Heart left ventricle (tissue), 16 donors: ENCODE measurements at places on chromosomes 11 and 22.
A peak's percentile ranks its signal among the peaks of the same experiment; 100 is the strongest.

GRCh38 chr11:65069217-65069616 lies 10.9 kb upstream of the NAALADL1 start:
- DNase-seq, result no peak

DNA sequence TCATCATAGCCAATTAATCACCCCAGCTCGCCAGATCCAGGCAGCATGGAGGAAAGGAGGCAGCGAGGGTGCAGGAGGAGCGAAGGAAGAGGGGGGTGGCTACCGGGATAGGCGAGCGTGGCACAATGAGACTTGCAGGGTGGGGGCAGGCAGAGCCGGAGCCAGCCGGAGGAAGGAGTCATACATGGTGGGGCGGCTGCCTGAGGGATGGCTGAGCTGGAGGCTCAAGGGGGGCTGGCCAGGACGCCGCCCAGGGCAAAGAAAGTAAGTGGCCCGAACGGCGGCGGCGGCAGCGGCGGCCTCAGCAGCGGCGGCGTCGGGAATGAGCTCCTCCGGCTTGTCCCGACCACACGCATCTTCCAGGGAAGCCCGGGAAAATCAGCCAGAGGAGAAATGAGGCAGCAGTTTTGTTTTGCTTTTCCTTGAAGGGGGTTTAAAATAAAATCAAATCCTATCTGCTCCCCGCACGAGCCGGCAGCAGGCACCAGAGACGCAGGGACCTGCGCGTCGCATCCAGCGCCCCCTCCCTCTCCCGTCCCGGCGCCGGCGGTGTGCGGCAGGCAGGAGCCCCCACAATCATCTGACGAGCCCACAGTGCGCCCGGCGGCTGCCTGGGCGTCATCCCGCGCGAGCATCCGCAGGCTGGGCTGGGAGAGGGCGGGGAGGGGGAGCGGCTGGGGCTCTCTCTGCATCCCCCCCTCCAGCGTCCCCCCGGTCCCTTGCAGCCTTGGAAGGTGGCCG lies 263.6 kb downstream of the CTTN start:
- DNase-seq, result peak; percentile 32

- no peak for DNase-seq
Observed at GRCh38 chr11:130403967-130404366, 24.4 kb downstream of the ADAMTS8 start.

DNA sequence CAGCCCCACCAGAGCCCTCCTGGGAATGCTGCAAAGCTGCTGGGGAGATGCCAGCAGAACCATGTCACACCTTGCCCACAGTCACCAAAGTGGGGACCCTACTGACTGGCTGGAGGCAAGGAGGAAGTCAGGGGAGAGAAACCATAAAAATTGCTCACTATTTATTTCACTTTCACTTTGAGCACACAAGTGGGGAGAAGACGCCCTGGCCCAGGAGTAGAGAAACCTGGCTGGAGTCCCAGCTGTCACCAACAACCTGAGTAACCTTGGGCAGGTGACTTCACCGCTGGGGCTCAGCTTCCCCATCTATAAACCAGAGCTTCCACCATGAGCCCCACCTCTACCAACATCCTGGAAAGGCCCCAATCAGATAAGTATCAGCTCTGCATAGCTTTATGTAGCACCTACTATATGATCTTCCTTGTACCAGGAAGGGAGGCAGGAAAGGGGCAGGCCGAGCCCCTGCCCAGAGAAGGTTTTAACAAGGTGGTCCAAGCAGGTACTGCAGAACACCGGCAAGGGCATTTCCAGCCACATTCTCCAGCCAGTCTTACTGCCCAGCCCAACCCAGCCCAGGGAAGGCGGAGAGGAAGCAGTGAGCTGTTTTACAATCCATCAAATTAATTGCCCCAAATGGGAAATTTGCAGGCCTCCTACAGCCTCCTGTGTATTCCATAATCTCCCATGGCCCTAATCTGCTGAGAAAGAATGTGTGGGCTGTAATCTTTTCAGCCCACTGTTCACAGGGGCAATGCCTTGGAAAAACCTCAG lies 27.6 kb downstream of the PLEKHA7 start:
- DNase-seq, result no peak

DNA sequence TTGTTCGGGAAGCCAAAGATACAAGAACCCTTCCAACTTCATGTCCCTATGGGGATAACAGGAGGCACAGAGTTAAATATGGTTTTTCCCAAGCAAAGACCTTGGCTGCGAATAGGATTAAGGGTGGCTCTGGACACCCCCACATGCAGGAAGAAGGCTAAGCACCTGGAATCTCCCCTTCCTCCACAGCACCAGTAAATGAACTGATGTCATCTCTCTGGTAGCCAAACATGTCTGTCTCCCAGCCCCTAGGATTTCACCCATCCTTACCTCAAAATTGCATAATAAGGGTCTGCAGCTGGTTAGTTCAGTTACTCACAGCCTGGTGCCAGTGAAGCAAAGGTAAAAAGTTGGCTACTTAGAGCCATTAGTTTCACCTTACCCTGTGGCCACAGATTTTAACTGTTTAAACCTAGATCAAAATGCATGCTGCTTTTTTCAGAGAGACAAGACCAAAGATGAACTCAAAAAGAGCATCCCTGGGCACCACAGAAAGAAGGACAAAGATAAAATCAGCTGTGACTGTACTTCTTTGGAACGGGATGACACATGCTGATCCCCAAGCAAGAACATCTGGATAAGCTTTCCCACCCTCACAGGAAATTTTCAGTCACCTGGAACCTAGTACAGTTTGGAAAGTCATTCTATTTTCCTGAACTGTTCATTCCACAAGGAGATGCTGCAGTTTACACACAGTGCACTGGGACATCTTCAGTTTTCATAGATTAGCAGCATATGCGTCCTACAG lies 77.2 kb upstream of the AKIP1 start:
- no peak for DNase-seq

DNA sequence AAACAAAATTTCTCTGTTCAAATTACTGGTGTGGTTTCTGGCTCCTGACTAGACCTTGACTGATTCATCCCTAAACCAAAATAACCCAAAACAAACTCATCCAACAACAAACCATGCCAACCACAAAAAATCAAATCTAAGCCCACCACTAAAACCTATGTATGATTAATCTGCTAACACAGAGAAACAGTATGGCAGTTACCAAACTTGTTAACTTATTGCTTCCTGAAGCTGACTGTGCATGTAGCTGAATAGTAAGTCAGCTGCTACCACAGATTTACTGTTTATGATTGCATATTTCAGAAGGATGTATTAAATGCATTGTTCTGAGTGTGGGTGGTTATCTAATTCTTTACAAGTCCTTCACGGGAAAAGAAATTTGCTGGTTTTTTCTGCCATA lies 231.1 kb downstream of the SWAP70 start:
- no peak for DNase-seq

- DNase-seq, result peak; percentile 85
Observed at GRCh38 chr11:85685820-85686459, at the start of gene CCDC89. TSS of gene CCDC89 (minus strand) at chr11:85686195. CDS start at chr11:85686130, 65 bp downstream.

DNA sequence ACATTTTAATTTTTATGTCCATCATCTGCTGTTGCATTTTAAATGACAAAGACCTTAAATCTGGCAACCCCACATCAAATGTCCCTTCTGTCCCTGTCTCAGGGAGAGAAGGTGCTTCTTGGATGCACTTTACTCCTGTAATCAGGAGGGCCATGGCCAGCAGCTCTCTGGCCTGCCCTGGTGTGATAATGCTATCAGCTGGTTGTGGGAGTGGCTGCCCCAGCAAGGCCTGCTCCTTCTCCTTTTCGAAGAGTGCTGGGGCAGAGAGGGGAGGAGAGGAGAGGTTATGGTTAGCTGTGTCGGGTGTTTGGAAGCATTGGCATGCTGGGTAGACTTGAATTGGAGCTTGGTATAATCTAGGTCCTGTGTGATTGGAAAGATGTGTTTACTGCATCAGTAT lies 12.8 kb downstream of the TNRC6B start:
- no peak for DNase-seq

- no peak for DNase-seq
Observed at GRCh38 chr22:36768616-36769015, 7.3 kb downstream of the IFT27 start.

GRCh38 chr11:34891611-34892010 lies 24.6 kb downstream of the APIP start:
- DNase-seq, result no peak

- no peak for DNase-seq
Observed at GRCh38 chr11:77019976-77020595, 14.1 kb upstream of the B3GNT6 start.

DNA sequence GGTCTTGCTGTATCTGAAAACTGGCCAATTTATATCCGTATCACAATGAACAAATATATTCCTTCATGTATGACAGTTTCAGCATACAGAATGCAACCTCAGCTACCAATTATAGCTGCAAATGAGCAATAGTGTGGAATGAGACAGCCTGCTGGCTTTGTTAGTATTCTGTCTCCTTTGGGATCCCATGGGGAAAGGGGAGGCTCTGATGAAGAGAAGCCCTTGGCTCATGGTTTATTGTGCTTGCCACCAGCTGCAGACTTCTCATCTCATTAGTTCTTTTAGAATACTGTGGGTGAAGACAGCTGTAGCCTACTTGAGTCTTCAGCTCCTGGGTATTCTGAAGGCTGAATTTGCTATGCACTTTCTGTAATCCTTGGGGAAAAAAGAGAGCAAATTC lies 42.4 kb downstream of the PITPNB start:
- no peak for DNase-seq

- no peak for DNase-seq
Observed at GRCh38 chr22:42844756-42845155, 12.3 kb downstream of the ARFGAP3 start.

GRCh38 chr11:2157294-2158040 lies 3.5 kb downstream of the INS start:
- no peak for DNase-seq

GRCh38 chr11:68053981-68054812 lies 15.4 kb downstream of the TCIRG1 start:
- no peak for DNase-seq

DNA sequence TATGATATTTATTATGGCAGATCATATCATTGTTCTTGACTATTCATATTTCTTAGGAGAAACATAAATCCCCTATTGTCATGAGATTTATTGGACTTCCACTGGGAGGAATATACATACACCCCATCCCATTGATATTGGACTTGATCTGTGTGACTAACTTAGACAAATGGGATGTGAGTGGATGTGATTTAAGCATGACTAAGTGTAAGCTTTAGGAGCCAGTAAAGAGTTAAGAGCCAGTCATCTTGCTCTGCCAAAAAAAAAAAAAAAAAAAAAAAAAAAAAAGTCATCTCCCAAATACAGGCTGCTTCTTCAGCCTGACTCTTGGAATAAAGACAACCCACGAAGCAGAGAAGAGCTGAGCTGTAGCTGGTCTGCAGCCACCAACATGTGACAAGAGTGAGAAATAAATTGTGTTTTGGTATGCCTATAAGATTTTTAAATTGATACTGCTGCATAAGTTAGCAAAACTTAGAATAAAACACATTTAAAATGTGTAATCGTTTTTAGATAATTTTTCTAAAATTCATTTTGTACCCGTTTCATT lies 595.0 kb upstream of the LRRC4C start:
- DNase-seq, result no peak

- DNase-seq, result no peak
Observed at GRCh38 chr22:46661221-46661851, 41.1 kb downstream of the GRAMD4 start.

GRCh38 chr11:86459682-86460460 lies 85.2 kb downstream of the CCDC81 start:
- DNase-seq, result peak; percentile 73

DNA sequence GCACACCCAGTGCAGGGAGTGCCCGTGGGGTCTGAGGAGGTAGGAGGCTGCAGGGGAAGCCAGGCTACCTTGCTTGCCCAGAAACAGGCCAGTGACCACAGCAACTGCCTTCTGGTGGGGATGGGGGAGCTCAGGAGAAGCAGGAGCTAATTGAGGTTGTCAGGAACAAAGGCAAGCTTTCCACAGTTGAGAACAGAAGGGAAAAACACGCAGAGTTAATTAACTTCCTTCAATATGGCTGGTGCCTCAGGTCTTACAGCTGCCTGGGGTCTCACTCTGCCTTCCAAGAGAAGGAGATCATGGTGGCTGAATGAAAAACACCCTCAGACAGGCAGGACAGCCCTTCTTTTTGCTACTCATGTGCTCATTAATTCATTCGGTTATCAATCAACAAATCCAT lies 127.9 kb upstream of the SYT13 start:
- DNase-seq, result no peak
